ENCODE measurements at places on chromosomes 7 and 10.

GRCh38 chr10:124062390-124062789 lies 31.0 kb downstream of the CHST15 start:
- no peak for DNase-seq

- no peak for DNase-seq
Observed at GRCh38 chr10:83917537-83918506, 221.5 kb upstream of the GHITM start.

GRCh38 chr7:4208086-4208485 lies 474.0 kb upstream of the FOXK1 start:
- DNase-seq: no peak

DNA sequence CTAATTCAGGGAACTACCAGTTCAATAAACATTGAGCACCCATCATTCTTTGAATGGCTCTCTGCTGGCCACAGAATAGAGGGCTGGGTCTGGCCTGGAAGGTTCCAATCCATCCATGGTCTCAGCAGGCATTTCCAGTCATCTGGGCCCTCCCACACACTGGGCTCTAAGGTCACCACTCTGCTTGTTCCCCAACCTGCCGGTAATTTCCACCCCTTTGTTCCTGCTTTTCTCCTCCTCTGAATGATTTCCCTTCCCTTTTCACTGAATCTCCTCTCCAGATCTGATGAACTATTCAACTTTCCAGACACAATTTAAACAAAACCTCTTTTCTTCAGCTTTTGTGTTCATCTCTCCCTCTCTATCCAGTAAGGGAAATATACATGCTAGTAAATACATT lies 2.6 kb downstream of the BZW2 start:
- no peak for DNase-seq

DNA sequence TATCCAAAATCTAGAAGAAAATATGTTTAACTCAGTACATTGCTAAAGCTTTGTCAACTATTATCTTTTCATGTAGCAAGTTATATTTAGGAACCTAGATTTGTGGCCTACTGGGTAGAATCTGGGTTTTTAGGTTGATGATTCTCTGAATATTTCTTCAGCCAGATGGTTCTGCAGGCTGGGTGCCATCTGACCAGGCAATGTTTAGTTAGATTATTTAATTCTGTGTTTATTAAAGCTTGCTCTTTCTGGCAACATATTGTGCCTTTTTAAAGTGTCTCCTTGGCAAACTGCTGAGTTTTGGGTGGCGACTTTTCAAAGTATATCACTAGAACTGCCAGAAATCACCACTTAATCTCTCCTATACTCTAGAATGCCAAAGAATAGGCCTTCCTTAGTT lies 114.1 kb downstream of the LHFPL3 start:
- DNase-seq: no peak

- no peak for DNase-seq
Observed at GRCh38 chr7:36784991-36785940, 61.0 kb upstream of the AOAH start.

DNA sequence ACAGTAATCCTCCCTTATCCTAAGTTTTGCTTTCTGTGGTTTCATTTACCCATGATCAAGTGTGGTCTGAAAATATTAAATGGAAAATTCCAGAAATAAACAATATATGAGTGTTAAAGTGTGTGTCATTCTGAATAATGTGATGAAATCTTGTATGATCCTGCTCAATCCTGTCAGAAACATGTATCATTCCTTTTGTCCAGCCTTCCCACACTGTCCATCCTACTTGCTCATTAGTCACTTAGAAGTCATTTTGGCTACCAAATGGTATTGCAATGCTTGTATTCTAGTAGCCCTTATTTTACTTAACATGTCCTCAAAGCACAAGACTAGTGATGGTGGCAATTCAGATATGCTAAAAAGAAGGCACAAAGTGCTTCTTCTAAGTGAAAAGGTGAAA lies 1211.2 kb upstream of the SORCS1 start:
- DNase-seq: peak; percentile 90

DNA sequence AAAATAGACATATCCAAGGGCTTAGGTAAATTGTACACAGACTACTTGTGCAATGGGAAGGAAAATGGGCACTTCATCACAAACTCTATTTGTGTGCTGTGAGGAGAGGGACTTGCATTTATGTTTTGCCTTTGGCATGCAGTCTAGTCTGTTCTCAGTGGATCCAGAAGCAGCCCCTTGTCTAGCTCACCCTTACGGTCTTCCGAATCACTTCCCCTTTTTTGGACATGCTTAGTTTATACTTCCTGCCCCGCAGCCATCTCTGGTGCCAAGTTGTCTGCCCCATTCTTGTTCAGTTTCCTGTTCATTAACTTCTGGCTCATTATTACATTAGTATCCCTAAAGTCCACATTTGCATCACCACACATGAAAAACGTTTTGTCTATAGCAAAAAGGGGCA lies 161.6 kb downstream of the NRCAM start:
- DNase-seq: no peak

- DNase-seq: peak; percentile 17
Observed at GRCh38 chr10:9781666-9782065, 1236.0 kb upstream of the CELF2 start.

GRCh38 chr7:96089511-96089910 lies 232.4 kb downstream of the SLC25A13 start:
- DNase-seq: no peak

DNA sequence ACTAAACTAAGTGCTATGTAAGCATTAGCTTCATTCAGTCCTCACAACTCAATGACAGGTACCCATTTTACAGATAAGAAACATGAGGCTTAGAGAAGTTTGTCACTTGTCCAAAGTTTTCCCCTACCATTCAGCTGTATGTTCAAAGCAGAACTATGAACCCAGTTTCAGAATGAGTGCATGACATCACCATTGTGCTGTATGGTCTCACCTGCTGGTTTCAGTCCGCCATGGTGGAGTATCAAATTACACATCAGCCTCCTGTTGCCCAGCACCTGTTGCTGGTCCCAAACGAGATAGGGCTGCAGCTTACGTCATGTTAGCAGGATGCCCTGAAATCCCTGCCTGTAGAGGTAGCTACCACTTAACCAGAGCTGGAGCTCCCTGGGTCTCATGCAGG lies 95.0 kb downstream of the DYNC1I1 start:
- no peak for DNase-seq

DNA sequence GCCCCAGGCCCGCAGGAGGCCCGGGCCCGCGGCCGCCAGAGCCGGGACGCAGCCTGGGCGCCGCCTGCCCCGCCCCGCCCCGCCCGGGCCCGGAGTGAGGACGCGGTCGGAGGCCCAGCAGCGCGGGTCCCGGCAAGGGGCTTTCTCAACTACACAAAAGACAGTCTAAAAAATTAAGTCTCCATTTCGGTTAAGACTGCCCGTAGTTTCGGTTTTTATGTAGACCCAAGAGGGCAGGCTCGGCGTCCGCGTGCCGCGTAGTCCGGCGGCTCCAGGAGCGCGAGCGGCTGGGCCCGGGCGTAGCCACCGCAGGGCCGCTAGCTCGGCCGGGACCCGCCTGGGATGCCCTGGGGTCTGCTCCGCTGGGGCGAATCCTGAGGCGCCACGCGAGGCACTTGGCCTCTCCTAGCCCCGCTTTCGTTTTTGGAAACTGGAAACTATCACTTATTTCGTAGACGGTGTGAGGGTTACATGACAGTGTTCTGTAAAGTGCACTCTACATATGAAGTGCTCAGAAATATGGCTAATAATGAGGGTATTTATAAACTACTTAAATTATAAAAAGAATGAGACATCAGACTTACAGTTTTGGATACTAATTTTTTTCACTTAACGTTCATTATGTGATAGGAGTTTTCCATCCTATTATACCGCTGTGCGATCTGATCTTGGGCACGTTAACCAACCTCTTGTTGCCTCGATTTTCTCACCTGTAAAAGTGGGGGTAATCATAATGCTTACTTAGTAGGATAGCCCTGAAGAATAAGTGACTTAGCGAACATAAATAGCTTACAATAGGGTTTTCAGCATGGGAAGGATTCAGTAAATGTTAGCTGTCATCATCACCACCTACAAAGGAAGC lies 573 bp downstream of the BLVRA start:
- DNase-seq: peak; percentile 13

DNA sequence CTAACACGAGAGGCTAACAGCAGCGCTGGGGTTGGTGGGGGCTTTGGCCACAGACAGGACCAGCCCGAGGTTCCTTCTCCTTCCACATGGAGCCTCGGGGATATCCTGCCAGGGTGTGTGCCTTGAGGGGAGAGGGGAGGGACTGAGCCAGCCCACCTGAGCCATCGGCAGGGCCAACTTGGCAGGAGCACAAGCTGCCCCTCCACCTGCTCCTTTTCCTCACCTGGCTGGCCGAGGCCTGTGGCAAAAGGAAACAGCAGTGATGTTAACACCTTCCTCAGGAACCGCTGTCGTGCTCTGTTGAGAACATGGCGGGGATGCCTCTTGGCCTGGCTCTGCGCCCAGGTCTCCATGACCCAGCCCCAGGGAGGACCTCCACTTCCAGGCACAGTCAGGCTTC lies 255.1 kb upstream of the PPP2R2D start:
- no peak for DNase-seq

DNA sequence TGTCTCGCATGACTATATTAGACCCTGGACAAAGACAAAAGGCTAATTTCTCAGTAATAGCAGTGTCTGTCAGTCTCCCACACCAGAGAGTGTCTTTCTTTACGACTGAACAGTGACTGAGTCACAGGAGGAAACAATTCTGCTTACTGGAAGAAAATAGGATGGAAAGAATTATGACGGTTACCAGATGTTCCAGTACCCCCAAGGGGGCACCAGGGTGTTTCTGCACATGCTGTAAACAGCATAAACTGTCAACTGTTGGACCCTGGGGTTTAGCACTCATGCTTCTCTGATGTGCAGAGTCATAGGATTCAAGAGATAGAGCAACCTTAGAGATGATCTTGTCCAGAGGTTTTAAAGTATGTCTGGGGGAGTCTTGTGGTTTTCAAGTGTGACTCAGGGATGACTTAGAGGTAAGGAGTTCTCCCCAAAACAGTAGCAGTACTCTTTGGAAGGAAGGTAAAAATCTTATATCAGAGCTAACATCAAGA lies 291.7 kb downstream of the THSD7A start:
- peak; percentile 80 for DNase-seq

GRCh38 chr7:126569402-126569801 lies 683.3 kb downstream of the GRM8 start:
- no peak for DNase-seq

GRCh38 chr10:48470115-48470892 lies 134.6 kb downstream of the ARHGAP22 start:
- DNase-seq: no peak

- no peak for DNase-seq
Observed at GRCh38 chr7:137741443-137741842, 105.3 kb downstream of the DGKI start.

DNA sequence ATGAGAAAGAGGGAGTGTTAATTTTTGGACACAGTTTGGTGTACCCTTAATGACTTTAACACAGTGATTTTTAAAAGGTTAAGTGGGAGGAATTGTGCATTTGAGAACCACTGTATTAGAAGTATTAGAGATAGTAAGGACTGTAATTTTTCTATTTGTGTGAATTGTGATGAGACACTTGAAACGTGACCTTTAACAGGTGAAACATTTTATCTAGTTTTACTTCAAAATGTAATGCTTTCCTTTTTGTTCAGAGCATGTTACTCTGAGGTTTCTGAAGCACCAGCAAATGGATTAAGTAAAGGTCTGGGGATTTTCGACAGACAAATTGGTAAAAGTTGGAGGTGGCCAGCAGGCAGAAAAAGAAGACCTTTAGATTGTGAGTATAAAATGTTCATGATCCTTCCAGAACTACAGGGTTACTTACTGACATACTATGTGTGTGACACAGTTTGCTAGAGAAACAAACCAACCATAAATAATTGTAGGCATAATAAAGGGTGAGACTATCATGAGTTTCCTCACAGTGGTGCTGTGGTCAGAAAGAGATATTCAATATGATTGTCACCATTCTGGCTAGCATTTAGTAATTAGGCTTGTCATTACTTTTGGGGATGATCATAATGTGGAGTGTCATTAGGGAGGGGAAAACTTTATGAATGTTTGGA lies 26.1 kb downstream of the LCOR start:
- no peak for DNase-seq

DNA sequence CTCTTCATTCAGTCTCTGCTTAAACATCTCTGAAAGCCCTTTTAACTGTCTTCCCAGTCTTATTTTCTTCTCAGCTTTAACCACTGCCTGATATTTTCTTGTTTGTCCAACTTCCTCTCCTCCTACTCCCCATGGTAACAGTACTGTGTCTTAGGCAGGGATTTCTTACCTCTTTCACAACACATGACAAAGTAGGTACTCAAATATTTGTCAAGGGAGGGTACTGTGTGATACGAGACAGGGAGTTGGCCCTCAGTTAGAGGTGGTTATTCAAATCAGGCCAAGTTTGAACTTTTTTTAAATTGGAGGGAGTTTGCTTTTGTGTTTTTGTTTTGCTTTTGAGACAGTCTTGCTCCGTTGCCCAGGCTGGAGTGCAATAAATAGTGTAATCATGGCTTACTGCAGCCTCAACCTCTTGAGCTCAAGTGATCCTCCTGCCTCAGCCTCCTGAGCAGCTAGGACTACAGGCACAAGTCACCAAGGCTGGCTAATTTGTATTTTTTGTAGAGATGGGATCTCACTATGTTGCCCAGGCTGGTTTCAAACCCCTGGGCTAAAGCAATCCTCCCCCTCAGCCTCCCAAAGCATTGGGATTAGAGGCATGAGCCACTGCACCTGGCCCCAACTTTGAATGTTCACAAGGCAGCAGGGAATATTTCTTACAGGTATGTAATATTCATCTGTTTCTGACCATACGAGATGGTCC lies 2.5 kb upstream of the KPNA7 start:
- no peak for DNase-seq

DNA sequence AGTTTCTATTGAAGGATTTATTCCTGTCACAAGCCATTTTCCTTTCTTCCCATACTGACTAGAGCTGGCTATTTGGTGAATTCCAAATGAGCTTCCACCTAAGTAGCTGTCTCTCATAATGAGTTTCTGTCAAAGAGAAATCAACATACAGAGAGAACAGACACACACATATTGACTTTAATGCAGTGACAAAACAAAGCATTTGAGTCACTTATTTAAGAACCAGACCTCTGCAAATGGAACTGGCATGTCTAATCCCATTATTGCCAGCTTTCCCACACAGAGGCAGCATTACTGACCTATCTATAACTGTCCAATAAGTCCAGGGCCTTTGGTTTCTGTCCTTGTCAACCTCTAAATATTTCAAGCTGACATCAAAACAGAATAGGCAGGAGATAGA lies 179.3 kb upstream of the CSTF2T start:
- DNase-seq: no peak

GRCh38 chr10:68156373-68157185 lies 47.3 kb downstream of the MYPN start:
- DNase-seq: peak; percentile 65

DNA sequence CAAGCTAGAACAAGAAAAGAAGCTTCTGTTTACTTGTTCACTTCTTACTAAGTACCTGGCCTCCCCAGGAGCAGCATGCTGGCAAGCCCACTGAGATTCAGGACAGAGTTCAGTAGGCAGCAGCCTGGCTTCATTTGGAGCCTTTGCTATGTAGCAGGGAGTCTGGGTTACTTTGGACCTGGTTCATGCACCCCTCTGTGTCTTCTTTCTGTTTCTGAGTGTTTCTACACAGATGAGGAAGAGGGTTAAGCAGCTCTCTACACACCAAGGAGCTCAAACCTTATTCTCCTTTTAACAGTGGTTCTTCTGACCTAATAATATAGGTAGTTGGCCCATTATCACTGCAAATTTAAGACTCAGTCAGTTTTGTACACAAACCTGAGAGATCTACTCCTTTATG lies 152.9 kb downstream of the ARID5B start:
- no peak for DNase-seq

GRCh38 chr10:87503886-87504285 lies 807 bp upstream of the MINPP1 start:
- peak; percentile 61 for DNase-seq
